Right cardiac atrium (tissue), 5 donors: ENCODE measurements at places on chromosomes 11 and 22. TPM values are rescaled to one million over a fixed set of nuclear protein-coding genes. Genes with fewer than 3 reads are reported as not detected.
A peak's percentile ranks its signal among the peaks of the same experiment; 100 is the strongest.

DNA sequence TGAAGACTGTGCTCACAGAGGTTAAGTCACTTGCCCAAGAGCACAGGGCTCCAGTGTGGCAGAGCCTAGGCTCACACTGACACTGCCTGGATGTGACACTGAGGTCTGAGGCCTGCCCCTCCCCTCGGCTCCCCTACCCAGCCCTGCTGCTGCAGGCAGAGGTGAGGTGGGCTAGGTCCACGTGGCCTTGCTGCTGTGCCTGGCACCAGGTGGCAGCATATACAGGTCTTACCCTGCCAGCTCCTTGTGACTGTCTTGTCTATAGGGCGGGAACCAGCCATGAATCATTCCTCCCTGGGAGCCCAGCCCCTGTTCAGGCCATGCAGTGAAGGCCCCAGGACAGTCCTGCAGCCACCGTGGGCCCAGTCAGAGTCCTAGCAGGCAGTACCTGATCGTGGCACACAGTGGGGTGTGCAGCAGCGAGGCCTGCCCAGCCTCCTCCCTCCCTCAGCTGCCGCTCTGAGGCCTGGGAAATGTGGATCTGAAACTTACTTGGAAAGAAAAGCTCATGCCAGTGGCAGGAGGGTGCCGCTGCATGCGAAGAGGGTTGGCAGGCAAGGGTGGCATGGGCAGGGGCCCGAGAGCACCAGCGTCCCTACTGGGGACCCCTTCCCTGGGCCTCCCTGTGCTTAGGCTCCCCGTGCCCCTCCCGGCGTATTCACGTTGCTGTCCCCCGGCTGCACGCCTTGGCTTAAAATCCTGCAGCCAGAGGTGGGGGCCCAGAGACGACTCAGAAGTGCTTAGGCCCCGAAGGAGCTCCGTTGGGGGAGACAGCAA is 1.2 kb upstream of the CERK start:
- no peak for DNase-seq

Gene WT1
- 2.2 TPM for total RNA-seq

DNA sequence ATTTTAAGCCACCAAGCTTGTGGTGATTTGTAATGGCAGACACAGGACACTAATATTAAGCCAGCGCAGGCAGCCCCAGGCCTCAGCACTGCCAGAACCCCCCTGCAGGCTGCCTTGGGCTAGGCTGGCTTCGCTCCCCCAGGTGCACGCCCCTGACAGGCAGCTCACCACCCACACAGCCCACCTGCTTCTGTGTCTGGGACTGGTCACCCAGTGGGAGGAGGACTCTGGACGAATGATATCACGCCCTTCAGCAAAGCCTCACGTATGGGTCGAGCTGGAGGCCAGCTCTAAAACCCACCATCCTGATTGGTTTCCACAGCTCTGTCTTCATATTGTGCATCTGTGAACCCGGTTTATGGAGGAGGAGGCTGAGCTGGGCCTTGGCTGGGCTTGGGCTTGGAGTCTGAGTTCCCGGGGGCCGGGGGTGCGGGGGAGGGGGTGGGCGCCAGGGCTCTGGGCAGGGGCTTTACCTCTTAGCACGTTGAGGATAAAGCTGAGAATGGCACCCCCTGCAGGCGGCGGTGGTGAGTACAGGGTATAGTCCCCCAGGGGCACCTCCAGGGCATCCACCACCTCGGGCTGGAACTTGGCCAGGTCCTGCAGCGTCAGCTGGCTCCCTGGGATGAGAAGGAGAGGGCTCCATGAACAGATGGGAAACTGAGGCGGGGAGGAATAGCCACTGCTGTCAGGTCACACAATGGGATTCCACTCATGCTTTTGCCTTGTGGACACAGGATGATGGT is 13.8 kb downstream of the GGT5 start:
- DNase-seq, result no peak

Gene PGA5
- 0.56 TPM for total RNA-seq

DNA sequence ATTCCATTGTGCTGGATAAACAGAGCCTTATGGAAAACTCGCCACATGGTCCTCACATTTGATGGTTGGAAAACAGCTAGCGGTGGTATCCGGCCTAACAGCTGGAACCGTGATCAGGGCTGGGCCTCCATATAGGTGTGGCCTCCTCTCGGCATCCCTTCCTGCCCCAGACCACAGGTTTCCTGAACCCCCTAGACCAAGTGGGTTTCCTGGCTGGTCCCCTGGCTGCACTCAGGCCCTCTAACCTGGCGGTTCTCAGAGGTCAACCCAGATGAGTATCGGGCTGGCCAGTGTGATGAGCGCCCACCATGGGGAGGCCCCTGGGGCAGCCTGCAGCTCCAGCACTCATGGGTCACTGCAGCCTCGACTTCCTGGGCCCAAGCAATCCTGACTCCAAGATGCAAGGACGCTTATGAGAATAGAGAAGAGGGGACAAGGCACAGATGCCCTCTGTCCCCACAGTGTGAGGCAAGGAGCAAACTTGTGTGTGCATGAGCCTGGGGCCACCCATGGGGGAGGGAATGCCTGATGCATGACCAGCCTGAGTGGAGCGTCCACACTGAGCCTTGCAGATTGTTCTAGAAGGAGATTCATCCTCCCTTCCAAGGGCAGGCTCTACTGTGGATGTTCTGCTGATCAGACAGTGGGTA is 53.4 kb upstream of the WNT7B start:
- DNase-seq, result no peak

DNA sequence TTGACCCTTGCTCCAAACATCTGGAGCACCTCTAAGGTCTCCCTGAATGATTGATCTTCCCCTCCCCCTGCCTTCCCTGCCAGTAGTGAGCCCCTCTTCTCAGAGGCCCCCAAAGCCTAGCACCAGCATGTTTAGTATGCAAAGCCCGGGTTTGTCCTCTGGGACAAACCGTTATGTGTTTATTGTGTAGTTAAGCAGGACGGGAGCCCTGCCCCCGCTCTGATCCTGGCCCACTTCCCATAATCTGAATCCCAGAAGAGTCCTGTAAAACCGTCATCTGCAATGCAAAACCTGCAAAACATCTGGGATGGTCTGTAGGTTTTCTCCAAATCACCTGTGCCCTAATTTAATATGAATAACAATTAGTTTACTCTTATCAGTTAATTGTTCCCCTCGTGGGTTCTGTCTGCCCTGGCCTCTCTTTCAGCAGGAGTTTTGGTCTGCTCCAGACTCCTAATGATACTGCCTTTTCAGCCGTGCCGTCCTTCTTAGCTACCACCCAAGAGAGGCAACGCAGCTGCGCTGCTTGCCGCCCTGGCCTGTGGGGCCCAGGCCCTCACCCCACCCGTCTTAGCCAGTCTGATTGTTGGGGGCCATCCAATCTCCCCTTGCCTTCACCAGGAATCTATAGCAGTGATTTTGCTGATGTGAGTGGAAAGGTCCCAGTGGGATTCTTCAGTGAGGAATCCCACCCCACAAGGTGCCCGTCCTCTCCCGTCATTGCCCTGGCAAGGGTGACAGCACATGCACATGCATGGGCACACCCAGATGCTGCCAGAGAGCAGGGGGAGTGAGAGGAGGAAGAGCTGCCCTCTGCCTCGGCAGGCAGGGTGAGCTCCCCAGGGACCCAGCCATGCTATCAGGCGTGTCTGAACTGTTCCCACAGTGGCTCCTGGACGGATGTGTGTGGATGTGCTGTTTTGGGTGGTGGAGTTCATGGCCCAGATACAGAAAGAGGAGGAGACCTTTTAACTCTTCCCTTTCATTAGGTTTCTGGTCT is 3.0 kb upstream of the B3GAT1 start:
- DNase-seq, result no peak

DNA sequence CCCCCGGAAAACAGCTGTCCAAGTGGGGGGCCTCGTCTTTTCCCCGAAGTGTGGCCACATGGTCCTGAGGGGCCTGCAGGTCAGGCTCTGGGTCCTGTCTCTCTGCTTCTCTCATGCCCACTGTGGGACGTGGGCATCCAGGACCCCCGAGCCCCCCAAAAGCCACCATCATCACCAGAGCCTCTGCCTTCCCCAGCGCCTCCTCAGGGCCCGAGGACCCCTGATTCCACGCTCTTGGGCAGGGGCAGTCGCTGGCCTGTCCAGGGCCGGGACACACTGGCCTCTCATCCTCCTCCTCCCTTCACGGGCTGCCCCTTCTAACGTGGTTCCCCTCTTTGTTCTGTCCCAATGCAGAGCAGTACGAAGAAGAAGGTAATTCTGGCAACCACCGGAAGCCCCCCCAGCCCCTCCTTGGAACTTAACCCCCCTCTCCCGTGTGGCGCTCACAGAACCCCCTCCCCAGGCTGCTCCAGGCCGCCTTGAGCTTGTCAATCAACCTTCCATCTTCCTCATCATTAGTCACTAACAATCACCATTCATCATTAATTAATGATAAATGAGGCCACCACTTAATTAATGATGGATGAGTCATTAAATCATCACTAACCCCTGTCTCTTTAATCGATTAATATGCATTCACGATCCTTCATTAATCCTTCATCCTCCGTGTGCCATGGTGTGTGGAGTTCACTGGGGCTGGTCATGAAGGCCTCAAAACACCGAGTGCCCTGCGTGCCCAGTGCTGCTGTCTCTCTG is 3.9 kb downstream of the TNNT3 start:
- DNase-seq, result peak; percentile 30

Gene DNAJB7
- total RNA-seq, result not detected

Gene IFITM10
- 0.57 TPM for total RNA-seq

- no peak for DNase-seq
These were observed 532 bp downstream of the BET1L start for GRCh38 chr11:206526-207207.

- no peak for DNase-seq
These were observed 47.6 kb upstream of the PARVA start for GRCh38 chr11:12329797-12330196.

- DNase-seq, result no peak
These were observed 12.0 kb upstream of the FOLR1 start for GRCh38 chr11:72179804-72180396.

- DNase-seq, result peak; percentile 93
These were observed at the start of gene SMARCB1 for GRCh38 chr22:23786752-23787599. SMARCB1 (plus strand) TSS chr22:23786966; CDS start chr22:23787170, 204 bp downstream.
